Fibroblast of skin of left quadriceps (primary cell): ENCODE measurements at places on chromosomes 12 and 14.

DNA sequence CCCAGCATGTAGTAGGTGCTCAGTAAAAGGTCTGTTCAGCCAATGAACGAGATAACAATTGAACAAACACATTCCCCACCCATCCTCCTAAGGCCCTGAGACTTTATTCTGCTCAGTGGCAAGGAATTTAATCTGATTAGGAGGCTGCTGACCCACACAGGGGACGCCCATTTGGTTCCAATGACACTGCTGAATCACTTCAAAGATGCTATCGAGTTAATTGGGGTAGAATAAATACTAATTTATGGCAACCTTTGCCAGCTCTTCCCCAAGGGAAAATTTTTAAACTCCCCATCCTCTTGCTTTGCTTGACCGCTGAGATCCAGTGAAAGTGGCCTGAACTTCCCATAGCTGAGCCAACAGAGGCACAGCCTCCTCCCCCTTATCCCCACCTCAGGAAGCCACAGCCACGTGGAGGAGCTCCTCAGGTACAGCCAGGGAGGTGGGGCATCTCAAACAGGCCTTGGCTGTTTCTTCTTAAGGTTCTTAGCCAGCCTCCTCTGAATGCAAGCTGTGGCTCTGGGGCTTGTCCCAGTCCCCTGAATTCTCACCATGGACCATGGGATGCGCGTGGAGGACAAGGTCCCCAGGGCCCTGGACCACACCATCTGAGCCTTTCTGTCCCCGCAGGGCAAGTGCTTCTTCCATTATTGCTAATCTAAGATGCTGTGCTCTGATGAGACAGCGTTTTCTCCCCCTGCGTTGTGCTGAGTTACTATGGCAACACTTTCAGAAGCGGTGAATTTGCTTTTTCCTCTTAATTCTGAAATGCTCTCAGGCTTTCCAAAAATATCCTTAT, 26.7 kb downstream of the C14orf132 start:
- DNase-seq: no peak

- DNase-seq: no peak
These were observed 6.9 kb upstream of the KRT6A start for GRCh38 chr12:52499806-52500560.

DNA sequence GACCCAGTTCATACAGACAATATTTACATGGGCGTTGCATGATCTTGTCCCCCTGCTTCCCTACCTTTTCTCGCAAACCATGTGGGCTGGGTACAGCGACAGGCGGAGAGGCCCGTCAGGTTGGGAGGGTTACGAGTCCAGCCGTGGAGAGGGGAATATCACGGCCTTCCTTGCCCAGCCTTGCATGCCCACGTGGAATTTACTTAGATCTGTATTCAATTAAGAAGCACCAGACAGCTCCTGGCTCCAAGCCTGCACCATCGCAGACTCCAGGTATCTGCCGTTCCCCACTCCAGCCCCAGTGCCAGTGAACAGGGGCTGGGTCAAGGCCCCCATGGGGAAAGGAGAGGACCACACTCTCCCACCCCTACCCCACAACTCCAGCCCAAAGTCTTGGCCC, 29.8 kb downstream of the BCL11B start:
- no peak for DNase-seq

- no peak for DNase-seq
These were observed at the start of gene ASB2 for GRCh38 chr14:93976477-93977057. TSS of gene ASB2 (minus strand) at chr14:93976570. CDS start at chr14:93964539, 12,031 bp downstream.

DNA sequence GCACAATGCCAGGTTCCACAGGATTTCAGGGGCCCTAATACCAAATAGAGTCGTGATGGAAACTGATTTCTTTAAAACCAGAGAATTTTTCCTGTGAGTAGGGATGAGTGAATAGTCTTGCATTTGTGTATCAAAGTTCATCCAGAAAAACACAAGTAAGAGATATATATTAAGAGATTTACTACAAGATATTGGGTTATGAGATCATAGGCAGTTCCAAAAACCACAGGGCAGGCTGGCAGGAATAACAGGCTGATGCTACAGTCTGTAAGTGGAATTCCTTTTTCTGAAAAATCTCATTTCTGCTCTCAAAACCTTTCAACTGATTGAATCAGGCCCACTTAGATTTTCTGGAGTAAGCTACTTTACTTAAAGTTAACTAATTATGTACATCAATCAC, 1756.2 kb upstream of the SEL1L start:
- DNase-seq: no peak

DNA sequence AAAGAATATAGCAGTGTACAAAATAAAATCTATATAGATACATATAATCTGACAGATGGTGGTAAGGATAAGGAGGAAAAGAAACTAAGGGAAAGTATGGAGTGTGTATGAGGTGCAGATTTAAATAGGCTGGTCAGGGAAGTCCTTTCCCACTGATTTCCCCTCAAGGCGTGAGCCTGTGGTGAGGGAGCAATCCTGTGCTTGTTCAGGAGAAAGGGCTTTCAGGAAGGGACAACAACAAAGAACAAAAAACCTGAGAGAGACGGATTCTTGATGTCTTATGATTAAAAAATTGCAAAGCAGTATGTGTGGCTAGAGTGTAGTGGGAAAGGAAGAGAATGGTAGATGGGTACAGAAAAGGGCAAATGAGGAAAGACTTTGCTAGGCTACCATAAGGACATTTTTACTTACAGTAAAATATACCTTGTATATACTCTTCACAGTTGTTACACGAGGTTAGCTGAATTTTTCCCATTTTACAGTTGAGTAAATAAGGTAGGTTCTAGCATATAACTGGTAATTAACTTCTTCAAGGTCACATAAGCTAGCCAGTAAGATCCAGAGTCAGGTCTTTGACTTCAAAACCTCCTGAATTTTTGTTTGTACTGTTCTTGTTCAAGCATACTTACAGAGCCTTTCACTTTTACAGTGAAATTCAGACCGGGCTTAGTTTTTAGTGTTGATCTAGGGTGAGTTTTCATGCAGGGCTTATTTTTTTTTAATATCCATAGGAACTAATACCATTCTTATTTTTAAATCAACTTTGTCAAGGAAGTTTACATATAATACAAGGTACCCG, 15.6 kb downstream of the CNOT2 start:
- DNase-seq: no peak

- no peak for DNase-seq
These were observed 754.5 kb downstream of the TMEM121 start for GRCh38 chr14:106280876-106281275.

GRCh38 chr14:95474941-95475340, 41.5 kb downstream of the SYNE3 start:
- no peak for DNase-seq

DNA sequence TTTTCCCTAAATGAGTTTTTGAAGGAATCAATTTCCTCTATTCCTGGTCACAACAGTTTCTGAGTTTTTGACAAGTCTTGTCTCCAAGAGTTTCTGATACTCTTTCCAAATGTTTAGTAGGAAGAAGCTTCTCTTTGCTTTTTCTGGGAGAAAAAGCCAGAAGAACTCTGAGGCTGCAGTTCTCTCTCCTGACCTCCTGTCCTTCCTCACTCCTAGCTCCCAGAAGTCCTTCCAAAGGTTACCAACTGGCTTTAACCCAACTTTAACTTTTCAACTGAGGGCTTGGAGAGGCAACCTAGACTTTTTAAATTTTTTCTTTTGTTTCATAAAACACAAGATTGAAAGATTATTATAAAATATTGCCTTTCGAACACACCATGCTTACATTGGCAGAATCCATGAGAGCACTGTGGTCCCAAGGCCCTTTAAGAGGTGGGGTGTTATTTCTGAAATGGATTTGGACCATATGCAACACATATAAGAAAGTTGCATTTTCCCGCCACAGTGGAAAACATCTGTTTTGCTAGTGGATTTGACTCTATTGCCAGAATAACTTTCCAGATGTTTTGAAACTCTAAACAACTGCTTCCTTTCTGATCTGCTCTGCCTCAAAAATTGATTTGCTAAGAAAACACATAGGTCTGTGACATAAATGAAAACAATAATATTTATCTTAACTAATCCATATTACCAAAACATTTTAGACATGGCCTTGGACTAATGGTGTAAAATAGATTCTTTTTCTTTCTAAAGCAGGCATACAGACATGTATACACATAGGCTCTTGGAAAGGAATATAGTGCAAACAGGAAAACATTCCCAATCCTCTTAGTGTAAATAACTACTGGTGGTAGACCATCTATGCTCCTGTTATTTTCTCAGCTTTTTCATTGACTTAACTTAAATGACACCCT, 22.3 kb upstream of the EPS8 start:
- no peak for DNase-seq

GRCh38 chr12:131729254-131729955, 18.5 kb downstream of the SFSWAP start:
- no peak for DNase-seq

DNA sequence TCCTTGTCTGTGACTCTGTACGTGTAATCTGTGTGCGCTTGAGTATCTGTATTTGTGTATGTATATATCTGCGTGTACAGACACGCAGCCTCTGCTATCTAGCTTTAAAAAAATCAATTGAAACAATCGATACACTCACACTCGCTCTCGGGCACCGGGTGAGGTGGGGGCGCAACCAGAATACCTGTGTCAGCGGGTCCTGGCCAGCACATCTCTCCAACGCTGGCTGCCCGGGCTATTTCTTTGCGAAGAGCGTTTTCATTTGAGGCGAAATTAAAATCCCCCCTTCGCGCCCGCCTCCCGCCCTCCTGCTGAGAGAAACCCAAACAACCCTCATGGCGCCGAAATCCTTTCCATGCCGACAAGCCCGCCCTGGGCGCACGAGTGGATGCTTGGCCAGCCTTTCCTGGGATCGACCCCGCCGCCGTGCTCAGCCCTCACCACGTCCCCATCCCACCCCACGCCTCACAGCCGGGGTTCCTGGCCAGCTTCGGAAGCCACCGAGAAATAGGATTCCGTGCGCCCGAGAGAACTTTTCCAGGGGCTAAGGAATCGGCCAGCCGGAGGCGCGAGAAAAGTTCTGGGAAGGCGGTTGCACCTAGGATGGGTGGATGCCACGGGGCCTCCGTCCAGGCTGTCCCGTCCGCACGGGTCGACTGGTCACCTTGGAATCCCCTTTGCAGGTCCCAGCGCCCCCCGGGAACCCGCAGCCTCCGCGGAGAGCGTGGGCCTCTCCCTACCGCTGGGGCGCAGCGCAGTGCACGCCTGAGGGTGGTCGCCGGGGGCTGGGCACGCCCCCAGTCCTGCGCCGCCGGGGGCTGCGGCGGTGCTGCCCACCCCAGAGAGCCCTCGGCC, 1.0 kb downstream of the ZDHHC22 start:
- DNase-seq: no peak

GRCh38 chr14:91297081-91297711, 52.7 kb upstream of the GPR68 start:
- DNase-seq: no peak

DNA sequence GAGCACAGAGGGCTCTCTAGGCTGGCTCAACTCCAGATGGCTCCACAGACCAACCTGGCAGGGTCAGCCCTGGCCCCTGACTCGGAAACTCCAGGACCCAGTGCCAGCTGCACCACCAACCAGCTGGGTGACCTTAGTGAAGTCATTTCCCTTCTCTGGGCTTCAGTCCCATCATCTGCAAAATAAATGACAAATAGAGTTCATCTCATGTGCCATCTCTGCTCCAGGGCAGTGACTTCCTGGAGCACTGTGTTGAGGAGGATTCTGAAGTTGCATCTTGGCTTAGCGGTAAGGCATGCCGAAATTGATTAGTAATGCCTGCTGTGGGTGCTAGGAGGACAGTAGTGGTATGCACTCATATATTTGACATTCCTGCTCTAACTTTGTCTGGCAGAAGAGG, 31.5 kb downstream of the DTX1 start:
- no peak for DNase-seq

DNA sequence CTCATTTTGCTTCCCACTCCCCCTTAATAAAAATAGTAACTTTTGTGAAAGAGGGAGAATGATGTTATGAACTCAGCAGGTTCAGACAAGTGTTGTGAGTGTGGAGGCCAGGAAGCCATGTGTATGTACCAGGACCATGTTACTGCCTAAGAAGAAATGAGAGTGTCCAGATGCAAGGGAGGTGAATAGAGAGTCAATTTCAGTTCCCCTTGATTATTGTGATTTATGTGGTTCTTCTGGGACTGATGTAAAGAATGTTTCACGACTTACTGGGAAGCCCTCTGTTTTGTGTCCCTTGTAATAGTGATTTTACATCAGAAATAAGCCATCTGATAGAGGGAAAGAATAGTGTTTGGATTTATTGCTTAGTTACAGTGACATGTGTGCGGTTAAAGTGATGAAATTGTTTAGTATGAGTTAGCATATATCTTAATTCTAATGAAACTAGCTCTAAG, 32.5 kb downstream of the FBXO34 start:
- no peak for DNase-seq

DNA sequence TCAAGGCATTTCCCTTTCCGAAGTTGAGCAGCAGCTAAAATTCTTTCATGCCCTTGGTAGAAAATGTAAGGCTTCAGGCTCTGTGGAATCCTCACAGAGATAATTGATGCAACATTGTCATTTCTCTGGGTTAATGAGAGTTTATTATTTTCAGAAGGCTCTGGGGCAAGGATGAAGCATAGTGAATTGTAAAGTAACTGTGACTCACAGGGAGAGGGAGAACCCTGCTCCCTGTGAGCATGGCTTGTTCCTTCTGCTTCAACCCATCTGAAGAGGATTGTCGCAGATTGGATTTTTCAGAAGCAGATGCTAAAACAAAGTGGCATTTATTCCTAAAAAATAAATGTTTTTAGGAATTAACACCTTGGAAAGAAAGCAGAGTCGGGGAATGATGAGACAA, 41.2 kb downstream of the APOBEC1 start:
- no peak for DNase-seq

DNA sequence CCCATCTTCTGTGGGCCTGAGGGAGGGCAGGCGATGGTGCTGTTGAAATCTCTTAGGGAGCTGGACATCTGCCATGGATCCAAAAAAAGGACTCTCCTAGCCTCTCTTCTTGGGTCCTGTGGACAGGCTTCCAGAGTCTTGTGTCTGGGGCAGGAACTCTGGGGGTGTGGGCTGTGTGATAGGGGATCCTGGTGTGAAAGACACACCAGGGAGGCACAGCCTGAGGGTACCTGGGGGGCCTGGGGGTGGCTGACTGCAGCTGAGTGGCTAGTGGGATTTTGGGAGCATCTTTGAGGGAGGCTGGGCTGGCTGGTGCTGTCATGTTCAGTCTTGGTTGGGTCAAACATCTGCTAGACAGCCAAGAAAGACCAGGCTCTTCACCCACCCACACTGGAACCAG, 1.8 kb upstream of the KRT83 start:
- no peak for DNase-seq

GRCh38 chr12:104834607-104835006, 123.5 kb downstream of the SLC41A2 start:
- DNase-seq: no peak

DNA sequence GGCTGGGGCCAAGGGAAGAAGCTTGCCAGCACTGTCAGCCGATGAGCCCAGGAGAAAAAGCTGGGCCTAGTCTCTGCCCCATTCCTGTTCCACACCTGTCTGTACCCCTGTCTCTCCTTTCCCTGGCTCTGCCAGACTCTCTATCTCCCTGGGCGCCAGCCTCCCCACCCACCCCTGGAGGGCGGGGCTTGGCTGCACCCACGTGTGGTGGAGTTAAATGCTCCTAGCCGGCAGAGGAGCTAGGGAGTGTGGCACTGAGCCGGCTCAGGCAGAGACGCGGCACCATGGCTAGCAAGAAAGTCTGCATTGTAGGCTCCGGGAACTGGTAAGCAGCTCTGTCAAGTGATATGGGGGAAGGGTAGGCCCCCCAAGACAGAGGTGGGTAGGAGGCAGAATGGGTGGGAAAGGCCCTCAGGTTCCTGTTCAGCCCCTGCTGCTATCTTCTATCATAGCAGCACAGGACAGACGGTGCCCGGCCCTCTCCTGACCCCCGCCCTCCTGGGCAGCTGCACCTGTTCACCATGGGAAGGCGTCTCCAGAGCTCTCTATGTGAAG, at the start of gene GPD1:
GPD1 (plus strand) TSS at position 242 of the 555 bp plus-strand sequence; CDS start at position 285, 43 bp downstream.
- DNase-seq: no peak

- no peak for DNase-seq
These were observed 119.2 kb downstream of the AACS start for GRCh38 chr12:125184213-125184967.

- peak; percentile 62 for DNase-seq
These were observed 8.9 kb downstream of the FUT8 start for GRCh38 chr14:65421201-65421981.
